ENCODE measurements at places on chromosomes 16 and 17. TPM values are rescaled to one million over a fixed set of nuclear protein-coding genes. Genes with fewer than 3 reads are reported as not detected.

GRCh38 chr16:57802341-57803133, at the start of gene KIFC3:
TSS of gene KIFC3 (minus strand) at chr16:57802491. CDS start at chr16:57798243, 4,248 bp downstream.
- peak; percentile 69 for DNase-seq

DNA sequence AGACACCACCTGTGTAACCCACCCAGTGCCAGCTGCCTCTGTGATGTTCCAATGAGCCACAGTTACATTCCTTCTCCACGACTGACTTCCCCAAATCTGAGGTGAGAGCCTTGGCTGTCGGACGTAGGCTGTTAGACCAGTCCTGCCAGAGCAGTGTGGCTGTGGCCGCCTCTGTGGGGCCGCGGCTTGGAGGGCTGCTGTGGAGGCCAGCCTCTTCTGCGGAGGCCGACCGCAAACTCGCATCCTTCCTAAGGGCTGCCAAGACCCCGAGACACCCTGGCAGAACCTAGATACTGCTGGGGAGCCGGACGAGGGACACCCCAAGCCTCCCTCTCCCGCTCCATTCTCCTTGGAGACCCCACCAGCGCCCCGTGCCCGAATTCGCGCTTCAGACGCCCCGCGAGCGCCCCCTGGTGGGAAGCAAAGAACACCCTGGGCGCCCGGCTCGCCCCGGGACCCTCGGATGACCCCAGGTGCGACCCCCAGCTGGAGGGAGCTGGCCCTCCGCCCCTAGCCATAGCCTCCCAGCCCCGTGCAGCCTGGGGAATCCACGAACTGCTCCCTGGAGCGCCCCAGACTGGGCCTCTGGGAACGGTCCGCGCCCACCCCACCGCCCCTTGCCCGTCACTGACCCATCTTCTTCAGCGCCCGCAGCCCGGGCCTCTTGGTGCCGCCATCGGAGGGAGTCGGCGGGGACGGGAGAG, 547 bp downstream of the PLCD3 start:
- no peak for DNase-seq

GRCh38 chr17:81116704-81117103, 48.6 kb upstream of the PVALEF start:
- DNase-seq: no peak

DNA sequence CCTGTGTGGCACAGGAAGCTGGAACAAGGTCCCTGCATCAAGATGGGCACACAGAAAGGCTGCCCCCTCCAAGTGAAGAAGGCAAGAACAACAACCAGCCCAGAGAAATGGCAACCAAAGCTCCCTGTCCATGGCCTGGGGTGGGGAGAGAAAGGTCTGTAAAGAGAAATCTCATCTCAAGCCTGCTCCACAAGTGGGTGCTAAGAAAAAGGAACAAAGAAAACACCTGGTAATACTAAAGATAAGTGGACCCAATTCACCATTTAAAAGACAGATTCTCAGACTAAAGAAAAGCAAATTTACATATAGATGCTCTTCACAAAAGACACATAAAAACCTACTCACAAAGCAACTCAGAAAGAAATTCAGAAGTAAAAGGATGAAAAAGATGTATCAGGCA, 107.4 kb downstream of the PARN start:
- DNase-seq: no peak

GRCh38 chr17:9104370-9105041, 83.2 kb downstream of the NTN1 start:
- no peak for DNase-seq

The KIFC3 gene
- total RNA-seq: 103 TPM
